ENCODE measurements at places on chromosomes 6 and 20.

DNA sequence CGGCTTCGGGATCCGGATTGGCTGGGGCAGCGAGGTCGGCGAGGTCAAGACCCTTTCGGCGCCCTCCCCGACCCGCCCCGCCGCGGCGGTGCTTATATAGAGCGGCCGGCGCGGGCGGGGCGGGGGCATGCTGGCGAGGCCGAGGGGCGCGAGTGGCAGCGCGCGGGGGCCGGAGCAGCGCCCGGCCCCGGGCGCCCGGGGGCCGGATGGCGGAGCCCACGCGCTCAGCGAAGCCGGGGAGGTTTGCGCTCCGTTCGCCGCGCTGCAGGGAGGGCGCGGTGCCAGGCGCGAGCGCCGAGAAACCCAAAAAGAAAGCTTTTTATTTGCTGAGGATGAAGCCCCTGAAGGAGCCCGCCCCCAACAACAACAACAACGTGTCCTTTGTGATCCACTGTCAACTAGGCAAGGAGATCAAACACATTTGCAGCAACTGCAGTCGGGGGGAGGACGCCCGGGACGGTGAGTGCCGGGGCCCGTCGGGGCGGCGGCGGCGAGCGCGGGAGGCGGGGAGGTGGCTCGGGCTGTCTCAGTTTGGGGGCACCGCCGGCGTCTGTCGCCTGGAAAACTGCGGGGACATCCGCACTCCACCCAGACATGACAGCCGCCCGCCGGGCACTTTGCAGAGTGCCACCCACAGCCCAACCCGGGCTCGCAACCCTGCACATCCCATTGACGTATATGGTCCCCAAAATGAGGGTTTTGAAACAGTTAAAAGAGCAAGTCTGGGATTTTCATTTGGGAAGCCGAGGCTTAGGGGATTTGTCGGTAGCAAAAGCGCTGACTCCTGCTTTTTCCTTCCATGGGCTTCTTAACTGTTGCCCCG is 297.3 kb downstream of the PHACTR1 start:
- DNase-seq = no peak

GRCh38 chr6:137724495-137725211 is 142.4 kb upstream of the TNFAIP3 start:
- DNase-seq = no peak

DNA sequence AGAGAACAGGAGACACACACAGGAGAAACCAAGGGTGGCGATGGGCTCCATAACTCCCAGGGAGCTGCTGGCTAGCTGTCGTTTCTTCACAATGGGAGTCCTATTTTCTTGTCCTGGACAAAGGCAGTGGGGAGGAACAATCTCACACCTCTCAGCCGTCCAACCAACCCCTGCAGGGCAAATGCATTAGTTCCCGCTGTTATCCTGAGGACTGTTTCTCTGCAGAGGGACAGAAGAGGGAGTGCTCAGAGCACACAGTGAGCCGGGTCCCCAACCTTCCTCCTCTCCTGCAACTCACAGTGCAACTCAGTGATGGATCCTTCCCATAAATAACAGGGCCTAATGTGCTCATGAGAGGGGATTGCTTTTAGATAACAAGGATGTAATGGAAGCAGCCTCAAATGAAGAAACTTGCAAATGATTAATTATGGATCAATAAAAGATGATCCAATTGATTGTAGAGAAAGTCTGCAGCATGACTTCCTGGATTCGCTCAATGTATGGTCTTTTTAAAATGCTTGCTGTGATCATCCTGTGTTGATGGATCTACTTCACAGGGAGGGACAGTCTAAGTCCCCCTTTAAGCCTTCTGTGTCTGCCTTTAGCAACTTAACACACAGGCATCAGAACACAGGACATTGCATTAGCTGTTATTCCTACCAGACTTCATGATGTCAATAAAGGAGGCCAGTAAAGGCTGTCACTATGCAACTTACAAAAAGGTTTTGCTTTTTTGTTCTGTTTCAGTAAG is 453.4 kb upstream of the AGPAT4 start:
- no peak for DNase-seq

DNA sequence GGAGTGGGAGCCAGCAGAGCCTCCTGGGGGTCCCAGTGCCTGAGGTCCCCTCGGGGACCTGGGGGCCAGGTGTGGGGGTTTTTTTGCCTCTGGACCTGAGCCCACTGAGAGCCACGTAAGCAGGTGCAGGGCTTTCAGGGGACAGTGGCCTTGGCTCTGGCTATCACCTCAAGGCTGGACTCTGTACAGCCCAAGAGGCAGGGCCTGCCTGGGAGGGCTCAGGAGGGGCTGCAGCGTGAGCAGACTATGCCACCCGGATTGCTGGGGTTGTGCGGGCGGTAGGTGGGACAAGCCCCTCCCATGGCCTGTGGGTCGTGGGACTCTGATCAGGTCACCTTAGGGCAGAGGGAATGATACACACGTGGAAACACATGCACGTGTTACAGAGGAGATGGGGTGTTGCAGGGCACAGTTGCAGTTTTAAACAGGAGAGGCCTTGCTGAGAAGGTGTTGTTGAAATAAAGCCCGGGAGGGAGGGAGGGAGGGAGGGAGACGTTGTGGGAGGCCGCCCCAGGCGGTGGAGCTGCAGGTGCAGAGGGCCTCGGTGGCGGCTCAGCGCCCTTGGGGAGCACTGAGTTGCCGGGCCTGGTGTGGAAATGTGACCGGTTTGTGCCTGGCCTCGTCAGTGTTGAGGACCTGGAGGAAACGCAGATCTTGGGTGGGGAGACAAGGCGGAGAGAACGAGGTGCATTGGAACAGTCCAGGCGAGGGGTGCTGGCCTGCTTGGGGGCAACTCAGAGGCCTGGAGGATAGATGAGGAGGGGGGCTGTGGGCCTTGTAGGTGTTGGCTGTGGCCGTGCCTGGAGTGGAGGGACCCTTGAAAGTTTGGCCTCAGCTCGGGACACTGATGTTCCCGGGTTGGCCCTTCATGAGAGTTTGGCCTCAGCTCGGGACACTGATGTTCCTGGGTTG is 2.3 kb downstream of the TCEA2 start:
- DNase-seq = no peak

GRCh38 chr20:34249291-34249690 is 8.1 kb downstream of the ASIP start:
- DNase-seq = no peak

DNA sequence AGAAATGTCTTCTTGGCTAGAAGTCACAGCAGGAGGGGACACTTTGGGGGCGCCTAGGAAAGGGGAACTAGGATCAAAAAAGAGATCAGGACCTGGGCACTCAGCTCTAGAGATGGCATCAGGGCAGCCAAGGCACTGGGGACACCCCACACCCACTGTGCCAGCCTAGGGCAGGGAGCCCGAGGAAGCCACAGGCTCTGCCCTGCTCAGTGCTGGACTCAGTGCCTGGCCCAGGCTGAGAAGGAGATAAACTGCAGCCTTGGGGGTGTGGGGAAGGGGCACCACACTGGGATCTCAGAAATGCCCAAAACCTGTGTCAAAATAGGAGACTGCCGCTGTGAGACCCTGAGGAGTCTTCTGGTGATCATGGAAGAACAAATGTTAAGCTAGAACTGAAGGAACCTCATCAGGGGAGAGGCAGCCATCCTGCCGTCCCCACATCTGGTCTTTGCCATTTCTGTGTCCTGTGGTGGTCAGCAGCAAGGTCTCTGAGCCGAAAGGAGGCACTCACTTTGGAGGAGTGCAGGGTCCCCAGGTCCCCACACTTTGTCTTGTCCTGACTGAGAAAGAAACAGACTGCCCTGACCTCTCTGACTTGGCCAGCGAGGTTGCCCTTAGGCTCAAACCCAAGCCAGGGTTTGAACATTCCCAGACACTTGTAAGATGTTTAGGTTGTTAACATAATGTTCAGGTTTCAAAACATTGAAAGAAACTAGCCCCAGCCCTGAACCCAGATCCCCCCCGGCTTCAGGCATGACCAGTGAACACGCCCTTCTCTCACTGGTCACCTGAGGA is 2.3 kb downstream of the ARFRP1 start:
- no peak for DNase-seq

DNA sequence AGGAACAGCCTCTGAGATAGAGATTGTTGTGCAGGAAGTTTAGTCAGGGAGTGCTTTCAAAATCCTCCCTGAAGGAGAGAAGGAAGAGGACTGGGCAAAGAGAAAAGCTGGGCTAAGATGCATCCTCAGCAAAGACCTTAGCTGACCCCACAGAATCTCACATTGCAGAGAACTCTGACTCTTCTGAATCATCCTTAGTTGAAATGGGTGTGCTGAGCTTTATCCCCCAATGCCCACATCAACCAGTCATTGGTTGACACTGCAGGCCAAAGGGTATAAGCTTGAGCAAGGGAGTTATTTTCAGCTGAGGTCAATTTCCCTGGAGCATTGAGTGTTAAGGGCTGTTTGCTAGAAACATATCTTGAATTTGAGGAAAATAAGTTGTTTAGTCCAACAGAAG is 732.2 kb downstream of the CBLN4 start:
- DNase-seq = no peak

DNA sequence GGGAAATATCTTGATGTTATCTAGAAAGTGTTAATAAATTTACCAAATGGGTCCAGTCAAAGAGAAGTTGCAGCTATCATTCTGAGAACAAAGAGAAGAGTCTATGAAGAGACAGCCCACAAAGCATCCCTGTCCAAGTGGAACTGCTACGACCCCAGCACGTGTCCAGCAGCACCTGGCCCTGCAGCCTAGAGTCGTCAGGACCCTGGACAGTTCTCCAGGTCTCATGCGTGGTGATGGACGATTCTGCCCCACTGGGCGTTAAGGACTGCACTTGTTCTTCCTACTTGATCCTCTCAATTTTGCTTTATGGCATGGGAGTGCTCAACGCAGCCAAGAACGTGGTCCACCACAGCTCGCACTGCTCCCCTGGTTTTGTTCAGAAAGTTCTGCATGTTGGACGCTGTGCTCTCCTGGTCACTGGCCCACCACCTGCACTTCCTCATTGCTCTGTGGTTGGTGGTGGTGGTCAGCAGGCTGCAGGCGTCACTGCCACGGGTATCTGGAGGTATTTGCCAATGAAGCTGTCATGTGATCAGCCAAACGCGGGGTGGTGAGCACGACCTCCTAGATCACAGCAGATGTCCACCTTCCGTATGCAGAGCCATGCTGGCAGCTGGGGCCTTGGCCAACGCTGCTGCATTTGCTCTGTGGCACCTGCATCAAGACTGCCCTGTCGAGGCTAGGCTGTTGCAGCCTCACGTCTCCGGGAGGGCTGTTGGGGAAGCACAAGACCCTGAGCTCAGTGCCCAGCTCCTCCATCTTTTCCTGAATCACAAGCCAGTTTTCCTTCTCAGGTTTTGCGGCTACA is 356.4 kb downstream of the CDH4 start:
- no peak for DNase-seq

DNA sequence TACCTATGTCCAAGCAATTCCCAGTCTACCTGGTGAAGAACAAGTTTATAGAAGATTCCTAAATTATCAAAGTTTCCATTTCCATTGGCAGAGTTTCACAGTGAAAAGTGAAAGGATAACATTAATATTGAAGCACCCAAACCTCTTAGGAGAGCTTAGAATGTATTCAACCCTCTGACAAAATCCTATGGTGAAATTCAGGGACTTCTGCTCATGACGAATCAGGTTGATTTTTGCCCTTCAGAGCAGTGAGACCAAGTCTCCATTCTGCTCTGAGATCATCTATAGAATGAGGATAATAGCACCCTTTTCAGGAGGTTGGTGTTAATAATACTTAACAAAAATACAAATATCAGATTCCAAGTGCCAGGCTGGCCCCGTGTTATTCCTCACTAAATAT is 15.5 kb downstream of the SERPINB1 start:
- no peak for DNase-seq

- DNase-seq = no peak
These were observed at the start of gene JPH2 for GRCh38 chr20:44187054-44187771. Gene JPH2 (minus strand): TSS chr20:44187188. CDS start chr20:44186705, 483 bp downstream.

DNA sequence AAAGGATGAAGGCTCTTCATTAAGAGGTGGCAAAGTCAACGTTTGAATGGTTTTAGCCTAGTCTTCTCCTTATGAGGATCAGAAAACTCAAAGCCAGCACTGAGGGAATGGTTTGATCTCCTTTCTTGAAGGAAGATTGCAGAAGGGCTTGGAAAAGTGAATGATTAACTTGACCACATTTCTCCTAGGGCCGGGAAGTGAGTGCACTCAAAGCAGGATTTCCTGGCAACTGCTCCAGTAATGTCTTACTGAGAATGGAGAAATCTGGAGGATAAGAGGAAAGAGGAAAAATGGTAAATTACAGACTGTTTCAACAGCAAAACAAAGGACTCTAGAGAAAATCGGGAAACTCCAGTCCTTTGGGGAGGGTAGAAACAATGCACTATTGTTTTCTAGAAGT is 189.0 kb upstream of the FOXA2 start:
- no peak for DNase-seq

- DNase-seq = no peak
These were observed 51.5 kb downstream of the PTPRT start for GRCh38 chr20:43138061-43138770.

- no peak for DNase-seq
These were observed 81.6 kb downstream of the KCNB1 start for GRCh38 chr20:49400904-49401303.

DNA sequence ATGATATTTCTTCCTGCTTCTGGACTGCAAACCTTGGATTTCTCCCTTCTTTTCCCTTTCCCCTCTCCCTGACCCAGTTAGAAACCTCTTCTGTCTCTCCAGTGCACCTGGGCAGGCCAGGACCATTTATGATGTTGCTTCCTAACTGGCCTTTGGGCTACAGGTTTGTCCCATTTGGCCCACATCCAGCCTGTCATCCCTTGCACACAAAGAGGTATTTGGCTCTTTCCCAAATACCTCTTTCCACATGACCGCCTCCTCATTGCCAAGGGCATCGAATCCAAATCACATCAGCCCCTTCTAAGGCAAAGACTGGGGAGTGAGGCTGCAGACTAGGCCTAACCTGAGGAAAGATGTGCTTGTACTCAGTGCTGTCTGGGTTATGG is 13.6 kb downstream of the FGD2 start:
- DNase-seq = no peak

GRCh38 chr6:154479351-154479769 is 31.1 kb downstream of the CNKSR3 start:
- no peak for DNase-seq

DNA sequence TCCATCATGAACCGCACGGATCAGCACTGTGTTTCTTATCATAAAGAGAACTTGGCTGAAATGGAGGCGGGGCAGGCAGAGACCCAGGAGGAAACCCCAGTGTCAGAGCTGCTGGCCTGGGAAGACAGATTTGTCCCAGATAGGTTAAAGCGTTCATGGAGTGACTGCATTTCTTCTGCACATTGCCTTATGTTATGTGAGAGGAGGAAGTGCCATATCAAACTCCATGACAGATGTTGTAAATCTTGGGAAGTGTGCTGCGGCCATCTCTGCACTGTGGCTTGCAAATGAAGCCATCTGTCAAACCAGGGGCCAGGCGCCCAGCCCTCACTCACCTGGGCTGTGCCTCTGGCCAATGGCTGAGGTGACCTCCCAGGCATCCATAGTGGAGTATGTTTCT is 163.0 kb downstream of the SLC24A3 start:
- DNase-seq = no peak

GRCh38 chr6:17298257-17298656 is 17.1 kb downstream of the RBM24 start:
- no peak for DNase-seq

- DNase-seq = no peak
These were observed 59.9 kb downstream of the MAN1A1 start for GRCh38 chr6:119289651-119290050.
